Endothelial cell of coronary artery (primary cell): ENCODE measurements at places on chromosomes 3 and 15. TPM values are rescaled to one million over a fixed set of nuclear protein-coding genes. Genes with fewer than 3 reads are reported as not detected.

Gene HYKK
- total RNA-seq, result 0.72 and 0.94 TPM in 2 replicates

Gene SLC28A2
- total RNA-seq, result not detected in 2 replicates

Gene TPRG1
- total RNA-seq, result 0.19 and 0.27 TPM in 2 replicates

Gene GRM2
- 0.09 TPM in 2 replicates for total RNA-seq

Gene CCR8
- total RNA-seq, result not detected in 2 replicates

Gene SCG3
- total RNA-seq, result under 0.01 TPM in 1 of 2 replicates, not detected in the other
